ENCODE measurements at places on chromosomes 6 and 20.

GRCh38 chr20:21968486-21968885 is 263.0 kb downstream of the PAX1 start:
- no peak for DNase-seq

GRCh38 chr6:78589436-78589835 is 277.9 kb upstream of the IRAK1BP1 start:
- no peak for DNase-seq

DNA sequence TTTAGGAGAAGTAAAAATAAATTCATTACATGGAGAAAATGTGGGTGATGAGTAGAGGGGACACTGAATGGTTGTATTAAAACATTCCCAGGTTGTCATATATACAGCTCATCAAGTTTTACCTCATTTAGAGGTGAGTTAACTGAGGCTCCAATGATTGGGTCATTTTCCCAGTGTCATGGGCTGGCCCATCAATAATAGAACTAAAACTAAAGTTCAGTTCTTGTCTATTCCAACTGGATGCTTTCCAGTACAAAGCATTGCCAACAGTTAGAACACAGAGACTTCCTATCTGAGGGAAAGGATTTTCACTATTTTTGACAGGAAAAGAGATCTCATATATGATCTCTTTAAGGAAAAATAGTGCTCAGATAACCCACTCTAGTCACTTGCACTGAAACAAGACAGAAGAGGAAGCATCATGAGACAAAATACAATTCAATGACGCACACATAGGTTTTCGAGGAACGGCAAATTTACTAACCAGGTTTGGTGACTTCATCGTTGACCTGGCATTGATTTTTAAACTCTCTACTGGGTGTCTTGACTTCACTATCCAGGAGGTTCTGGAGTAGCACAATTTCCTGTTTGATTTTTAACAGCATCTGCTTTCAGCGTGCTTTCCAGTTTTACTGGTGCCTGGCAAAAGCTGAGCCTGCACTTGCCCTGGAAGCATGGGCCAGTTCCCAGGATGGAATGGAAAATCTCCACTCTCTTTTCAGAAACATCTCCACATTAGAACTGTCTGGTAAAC is 195.5 kb upstream of the FBXL4 start:
- DNase-seq: no peak

DNA sequence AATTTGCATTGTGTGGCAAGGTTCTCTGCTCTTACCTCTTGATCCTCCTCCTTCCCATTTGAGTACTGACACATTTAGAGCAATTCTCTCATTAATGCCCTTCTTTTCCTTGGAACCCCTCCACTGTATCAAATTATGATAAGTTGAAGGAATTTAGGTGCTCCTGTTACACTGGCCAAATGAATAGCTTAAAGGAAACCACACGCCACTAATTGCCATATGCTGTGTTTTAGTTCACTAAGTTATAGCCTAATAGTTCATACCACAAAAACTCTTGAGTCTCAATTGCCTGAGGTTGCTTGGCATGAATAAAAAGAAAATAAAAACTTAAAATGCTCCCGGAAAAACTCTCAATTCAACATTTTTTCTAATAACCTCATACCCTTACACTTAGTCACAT is 1239.3 kb downstream of the EPHA7 start:
- DNase-seq: no peak

- no peak for DNase-seq
Observed at GRCh38 chr6:55220961-55221360, 46.6 kb downstream of the HCRTR2 start.

GRCh38 chr6:113104951-113105350 is 752.2 kb upstream of the MARCKS start:
- DNase-seq: no peak

- DNase-seq: no peak
Observed at GRCh38 chr20:43985608-43986316, 71.1 kb downstream of the TOX2 start.

DNA sequence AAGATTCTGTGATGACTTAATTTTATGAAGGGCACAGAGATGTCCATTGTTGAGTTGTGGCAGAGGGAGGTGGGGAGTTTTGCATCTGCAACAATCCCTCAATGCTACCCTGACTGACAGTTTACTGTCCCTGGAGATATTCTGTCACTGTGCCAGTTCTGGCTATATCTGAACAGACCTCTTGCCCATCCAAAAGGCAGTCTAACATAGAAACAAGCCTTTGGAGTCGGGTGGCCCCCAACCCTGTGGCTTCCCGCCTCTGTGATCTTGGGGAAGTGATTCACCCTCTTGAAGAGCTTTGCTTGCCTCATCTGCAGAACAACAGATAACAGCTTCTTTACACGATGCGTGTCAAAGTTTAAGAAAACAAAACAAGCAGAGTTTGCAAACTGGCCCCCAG is 3.8 kb upstream of the E2F1 start:
- DNase-seq: no peak

GRCh38 chr6:157663261-157663660 is 159.8 kb upstream of the SNX9 start:
- no peak for DNase-seq

DNA sequence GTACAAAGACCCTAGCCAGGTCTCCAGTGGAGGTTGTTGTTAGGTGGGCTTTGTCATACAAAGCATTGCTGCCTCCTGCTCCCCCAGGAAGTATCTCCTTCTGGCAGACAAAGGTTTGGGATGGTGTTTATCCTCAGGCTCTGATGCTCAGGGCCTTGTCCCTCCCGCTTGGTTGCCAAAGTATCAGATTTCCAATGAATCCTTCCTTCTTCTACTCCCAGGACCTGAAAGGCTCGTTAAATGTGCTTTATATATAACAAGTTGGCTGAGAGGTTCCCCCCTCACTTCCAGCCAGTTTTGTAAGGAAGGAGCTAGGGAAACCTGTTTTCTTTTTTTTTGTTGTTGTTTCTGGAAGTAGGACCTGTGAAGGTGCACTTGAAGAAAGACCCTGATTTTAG is 14.4 kb downstream of the PTK7 start:
- no peak for DNase-seq
